ENCODE measurements at places on chromosomes 2 and 18.

- no peak for DNase-seq
Measured at GRCh38 chr18:43620936-43621335, 343.6 kb upstream of the SYT4 start.

DNA sequence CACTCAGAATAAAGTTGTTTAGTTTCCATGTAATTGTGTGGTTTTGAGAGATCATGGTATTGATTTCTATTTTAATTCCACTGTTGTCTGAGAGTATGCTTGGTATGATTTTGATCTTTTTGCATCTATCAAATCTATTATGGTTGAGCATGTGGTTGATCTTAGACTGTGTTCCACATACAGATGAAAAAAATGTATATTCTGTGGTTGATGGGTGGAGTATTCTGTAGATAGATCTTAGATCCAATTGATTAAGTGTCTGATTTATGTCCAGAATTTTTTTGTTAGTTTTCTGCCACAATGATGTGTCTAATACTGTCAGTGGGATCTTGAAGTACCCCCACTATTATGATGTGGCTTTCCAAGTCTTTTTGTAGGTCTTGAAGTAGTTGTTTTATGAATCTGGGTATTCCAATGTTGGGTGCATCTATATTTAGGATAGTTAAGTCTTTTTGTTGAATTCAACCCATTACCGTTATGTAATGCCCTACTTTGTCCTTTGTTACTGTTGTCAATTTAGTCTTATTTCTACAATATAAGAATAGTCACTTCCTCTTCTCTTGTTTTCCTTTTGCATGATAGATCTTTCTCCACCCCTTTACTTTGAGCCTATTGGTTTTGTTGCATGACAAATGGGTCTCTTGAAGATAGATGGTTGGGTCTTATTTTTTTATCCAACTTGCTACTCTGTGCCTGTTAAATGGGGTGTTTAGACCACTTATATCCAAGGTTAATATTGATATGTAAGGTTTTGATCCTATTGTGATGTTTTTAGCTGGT is 101.8 kb downstream of the TRABD2A start:
- no peak for DNase-seq

DNA sequence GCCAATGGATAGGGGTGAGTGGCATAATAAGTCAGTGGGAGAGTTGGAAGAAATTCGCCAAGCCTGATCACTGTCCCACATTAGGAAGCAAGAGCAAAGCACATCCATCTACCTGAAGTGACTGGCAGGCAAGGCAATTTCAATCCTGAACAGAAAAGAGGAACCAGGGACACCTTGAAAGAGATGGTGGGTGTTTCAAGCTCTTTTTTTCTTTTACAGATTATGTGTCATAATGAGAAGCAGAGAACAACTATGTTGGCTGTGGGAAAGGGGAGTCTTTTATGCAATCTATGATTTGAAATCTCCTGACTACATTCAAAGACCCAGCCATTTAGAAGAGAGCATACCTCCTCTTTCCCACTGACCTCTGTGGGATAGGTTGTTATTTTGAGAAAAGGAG is 63.5 kb downstream of the TGIF1 start:
- no peak for DNase-seq

GRCh38 chr2:96203130-96204028 is 5.2 kb downstream of the STARD7 start:
- no peak for DNase-seq

GRCh38 chr2:223697316-223697891 is 95.2 kb upstream of the SCG2 start:
- DNase-seq, result no peak

- no peak for DNase-seq
Measured at GRCh38 chr2:207767461-207768167, 2.1 kb downstream of the FZD5 start.

- no peak for DNase-seq
Measured at GRCh38 chr2:98665677-98666076, 57.3 kb downstream of the UNC50 start.

GRCh38 chr18:53906681-53907080 is 317.8 kb downstream of the MBD2 start:
- DNase-seq, result peak; percentile 80

- DNase-seq, result no peak
Measured at GRCh38 chr2:219157396-219157795, 3.2 kb downstream of the NHEJ1 start.

DNA sequence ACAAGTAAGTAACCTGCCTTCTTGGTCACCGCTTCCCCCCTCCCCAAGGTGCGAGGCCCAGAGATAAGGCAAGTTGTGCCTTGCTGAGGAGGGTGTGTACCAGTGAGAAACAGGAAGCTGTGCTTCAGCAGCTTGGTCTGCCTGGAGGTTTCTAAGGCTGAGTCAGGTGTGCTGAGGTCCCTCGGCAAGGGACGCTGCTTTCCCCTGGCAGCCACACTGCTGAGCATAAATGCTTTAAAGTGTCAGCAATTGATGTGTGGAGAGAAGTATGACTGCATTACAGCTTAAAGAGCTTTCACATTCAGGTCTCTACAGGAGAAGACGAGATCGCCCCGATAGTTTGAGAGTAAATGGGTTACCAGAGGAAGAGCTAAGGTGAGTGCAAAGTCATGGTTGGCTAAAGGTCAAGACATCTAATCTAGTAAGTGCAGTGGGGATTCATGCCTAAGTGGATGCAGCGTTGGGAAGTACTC is 86.9 kb downstream of the LIMS1 start:
- DNase-seq, result no peak

GRCh38 chr2:220226076-220226475 is 598.6 kb downstream of the SLC4A3 start:
- DNase-seq, result no peak

DNA sequence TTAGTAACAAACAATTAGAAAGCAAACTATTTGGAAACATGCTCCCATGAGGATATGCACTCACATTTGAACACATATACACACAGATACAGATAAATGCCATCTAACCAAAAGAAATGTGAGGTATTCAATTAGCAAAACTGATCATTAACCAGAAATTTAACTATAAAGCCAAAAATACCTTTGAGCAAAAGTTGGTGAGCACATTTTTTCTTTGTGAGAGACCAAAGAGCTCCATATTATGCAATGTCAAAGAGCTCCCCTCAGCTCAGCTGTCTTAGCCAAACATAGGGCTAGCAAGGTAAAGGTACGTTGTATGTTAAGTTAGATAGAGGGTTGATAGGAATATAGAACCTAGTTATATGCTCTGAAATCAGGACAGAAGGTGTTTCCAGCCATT is 43.8 kb downstream of the CYBRD1 start:
- DNase-seq, result no peak

- DNase-seq, result no peak
Measured at GRCh38 chr18:1732143-1732542, 827.5 kb downstream of the ADCYAP1 start.

DNA sequence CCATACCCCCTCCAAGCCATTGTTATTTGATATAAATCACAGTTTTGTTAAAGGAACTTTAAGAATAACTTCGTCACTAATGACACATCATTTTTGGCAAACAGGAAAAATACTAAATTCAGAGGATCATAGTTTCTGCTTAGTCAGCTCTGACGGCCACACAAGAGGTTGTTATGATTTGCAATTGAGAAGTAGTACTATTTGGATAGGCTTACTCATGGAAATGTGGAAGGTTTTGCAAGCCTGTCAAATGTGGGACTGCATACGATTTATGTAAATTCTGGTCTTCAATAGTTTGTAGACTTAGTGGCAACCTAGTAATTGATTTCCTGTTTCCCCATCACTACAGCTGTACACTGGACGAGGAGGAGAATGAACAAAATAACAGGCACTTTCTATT is 108.1 kb downstream of the ARHGEF33 start:
- DNase-seq, result no peak

DNA sequence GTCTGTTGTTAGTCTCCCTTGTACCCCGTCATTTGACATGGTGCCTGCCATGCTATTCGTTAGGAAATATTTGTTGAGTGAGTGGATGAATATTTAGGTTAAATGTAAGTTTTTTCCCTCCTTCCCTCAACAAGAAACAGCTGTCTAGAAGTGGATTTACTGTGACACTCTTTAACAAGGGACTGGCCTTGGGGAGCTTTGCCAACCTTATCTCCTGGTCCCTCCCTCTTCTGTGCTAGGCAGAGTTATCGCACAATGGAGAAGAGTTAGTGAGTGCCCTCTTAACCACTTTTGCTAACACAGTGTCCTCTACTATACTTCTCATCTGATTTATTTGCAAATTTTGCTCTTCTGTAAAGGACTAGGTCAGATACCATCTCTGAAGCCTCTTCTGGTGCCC is 61.2 kb downstream of the DIS3L2 start:
- no peak for DNase-seq

DNA sequence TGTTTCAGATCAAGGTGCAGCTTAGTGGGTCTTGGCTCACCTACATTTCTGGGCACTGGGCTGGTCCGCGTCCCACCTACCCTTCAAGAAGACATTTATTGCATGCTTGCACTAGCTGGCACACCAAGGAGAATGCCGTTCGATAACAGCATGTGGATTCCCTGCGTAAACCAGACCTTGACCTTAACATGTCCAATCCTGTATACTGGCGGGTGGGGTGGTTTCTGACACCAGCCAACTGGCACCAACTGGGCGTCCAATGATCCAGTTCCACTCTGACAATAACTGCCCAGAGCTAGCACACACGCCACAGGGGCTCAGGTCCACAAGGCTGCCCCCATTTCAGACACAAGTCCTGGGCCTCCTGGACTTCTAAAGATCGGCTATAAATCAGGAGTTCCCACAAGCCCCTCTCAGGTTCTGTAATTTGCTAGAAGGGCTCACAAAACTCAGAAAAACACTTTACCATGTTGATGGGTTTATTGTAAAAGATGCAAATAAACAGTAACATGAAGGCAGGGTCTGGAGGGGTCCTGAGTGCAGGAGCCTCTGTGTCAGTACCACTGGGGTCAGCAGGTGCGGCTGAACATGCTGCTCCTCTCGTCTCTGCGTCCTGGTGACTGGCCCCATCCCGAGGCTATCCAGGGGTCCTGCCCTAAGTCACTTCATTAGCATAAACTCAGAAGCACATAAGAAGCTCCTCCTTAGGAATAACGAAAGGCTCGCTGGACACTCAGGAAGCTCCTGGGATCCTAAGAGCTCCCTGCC is 161.8 kb downstream of the HDAC4 start:
- DNase-seq, result no peak

DNA sequence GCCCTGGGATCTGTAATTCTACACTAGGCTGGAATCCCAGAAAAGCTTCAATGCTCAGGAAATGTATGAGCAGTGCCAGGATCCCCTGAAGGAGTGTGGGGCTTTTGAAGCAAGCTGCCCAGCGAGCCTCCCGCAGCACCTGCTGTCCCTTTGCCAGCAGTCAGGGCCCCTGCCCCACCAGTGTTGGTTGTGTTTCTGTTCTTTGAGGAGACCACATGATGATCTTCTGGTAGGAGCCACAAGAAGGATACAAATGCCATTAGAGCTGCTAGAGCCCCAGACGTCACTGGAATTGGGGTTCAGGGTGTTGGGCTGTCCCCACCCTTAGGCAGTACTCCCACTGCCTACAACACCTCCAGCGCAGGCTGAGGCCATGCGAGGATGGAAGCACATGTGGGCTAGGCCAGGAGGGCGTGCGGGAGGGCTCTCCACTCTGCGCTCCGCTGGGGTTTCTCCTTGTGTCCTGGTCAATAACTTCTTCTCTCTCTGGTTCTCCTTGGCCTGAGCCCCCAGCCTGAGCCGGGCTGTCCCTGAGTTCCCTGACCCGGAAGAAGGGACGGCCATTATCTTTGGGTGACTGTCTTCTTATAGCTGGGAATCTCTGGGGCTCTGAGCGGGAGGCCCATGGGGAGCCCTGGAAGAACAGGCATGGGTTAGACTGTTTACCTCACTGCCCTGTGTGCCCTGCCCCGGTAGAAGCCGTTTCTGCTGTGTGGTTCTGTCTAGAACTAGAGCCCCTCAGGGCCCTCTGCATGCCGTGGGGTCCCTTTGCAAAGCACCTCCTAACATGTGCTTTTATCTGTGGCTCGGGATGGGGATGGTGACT is 73.9 kb downstream of the LRRFIP1 start:
- no peak for DNase-seq

DNA sequence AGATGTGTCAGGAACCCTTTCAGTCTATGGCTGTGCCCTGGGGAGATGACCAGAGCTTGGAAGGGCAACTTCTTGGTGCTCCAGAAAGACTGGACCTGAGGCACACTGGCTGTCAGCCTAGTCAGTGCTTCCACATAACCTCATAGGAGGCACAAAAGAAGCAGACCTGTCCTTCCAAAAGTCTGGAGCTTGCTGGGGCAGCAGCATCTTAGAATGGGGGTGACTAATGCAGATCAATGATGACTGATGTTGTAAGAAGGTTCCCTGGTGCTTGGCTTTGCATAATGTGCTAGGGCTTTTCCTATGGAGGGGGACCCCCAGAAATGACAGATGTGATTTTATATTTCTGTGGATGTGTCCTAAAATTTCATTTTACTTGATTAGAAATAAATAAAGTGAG is 255.7 kb upstream of the THUMPD2 start:
- no peak for DNase-seq

GRCh38 chr18:24054130-24054529 is 39.6 kb downstream of the TTC39C start:
- DNase-seq, result no peak

- DNase-seq, result no peak
Measured at GRCh38 chr2:127175751-127176354, 44.2 kb downstream of the CYP27C1 start.

GRCh38 chr18:2881840-2882195 is 35.0 kb downstream of the EMILIN2 start:
- no peak for DNase-seq

GRCh38 chr2:1841461-1841860 is 97.1 kb upstream of the PXDN start:
- no peak for DNase-seq

DNA sequence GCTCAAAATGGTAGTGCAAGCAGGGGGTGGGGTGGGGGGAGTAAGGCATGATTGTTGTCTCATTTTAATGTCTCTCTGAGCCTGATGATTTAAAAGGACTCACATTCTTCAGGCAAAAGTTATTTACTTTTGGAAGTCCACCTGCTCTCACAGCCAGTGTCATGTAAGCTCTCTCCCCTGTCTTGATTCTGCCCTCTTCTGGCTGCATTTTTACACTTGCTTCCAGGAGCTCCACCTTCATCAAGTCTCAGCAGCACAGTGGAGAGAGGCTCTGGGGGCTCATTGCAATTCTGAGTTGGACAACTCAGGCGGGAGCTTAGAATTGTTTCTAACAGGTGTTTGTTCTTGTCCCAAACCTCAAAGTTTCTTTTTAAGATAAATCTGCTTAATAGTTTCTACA is 39.2 kb downstream of the GNAL start:
- DNase-seq, result no peak

DNA sequence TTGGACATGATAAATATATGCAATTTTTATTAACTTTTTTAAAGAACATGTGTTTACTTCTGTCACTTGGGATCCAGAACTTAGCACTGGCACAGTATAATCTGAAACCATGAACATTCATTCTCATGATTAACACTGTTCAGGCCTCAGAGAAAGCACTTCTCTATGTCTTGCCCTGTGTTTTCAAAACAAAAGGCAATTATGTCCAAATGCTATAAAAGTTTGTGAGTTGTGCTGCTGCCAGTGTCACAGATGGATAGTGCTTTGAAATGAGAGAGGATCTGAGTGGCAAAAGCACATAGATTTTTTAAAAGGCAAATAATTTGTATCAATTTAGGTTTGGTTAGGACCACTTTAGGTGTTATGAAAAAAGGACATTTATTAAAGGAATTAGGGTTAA is 470.5 kb upstream of the FAM98A start:
- DNase-seq, result no peak

- no peak for DNase-seq
Measured at GRCh38 chr2:96505231-96505889, at the start of gene NEURL3. NEURL3 (minus strand) TSS chr2:96505357; CDS start chr2:96505286, 71 bp downstream.

Data from NCI-H446 treated with DMSO at 0.1 percent for 48 hours (cell line).